ENCODE measurements at places on chromosomes 13 and 19.

DNA sequence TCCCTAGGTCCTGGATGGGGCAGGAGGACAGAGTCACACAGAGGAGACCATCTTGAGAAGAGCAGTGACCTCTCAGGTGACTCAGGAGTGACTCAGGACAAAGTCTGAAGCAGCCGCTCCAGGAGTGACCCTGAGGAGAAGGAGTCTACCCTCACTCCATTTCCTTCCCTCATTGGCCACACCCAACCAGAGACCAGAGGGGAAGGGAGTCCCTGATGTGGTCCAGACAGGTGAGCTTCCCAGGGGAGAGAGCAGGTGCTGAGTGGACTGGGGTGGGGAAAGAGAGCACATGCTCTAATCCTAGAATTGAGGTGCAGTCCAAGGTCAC lies 75.5 kb upstream of the MEDAG start:
- DNase-seq: no peak

GRCh38 chr13:43580280-43580679 lies 206.5 kb downstream of the ENOX1 start:
- no peak for DNase-seq

- no peak for DNase-seq
These were observed 12.1 kb downstream of the HAS1 start for GRCh38 chr19:51711702-51712101.

GRCh38 chr13:51213173-51213728 lies 8.9 kb upstream of the FAM124A start:
- no peak for DNase-seq

DNA sequence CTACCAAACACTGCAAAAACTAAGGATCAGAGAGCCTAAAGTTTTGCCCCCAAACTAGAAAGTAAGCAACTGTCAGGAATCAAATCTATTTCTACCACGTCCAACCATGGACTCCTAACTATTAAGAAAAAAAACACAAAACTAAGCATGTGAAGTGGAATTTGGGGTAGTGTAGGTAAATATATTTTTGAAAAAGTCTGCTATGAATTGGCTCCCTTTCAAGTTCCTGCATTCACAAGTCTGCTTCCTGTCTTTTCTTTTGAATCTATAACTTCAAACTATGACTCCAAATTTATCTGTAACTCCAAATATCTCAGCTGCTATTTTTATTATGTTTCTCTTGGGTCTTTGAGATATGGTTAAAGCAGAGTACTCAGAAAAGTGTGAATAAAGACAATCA lies 47.0 kb downstream of the PCDH9 start:
- DNase-seq: no peak

DNA sequence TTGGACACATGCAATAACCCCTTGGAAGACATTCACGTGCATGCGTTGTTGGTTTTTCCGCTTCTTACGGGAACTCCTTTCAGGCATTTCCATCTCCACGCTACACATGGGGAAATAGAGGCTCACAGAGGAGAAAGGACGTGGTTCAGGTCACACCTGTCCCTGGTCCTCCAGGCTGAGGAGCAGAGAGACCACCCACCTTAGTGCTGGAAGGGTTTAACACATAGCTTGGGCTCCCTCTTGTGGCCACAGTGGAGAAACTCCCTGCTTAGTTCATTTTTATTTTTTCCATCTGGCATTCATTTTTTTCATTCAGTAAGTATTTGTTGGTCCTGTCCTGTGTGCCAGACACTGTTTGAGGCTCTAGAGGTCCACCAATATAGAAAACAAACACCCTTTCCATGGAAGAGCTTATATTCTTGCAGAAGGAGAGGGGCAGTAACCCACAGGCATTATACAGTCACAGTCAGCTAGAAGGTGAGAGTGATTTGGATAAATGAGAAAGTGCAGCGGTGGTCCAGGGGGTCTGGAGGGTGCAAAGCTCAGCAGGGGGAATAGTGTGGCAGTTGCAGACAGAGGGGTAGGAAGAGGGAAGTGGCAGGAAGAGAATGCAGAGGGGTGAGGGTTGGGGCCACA lies 24.2 kb upstream of the TTYH1 start:
- DNase-seq: no peak

GRCh38 chr13:43786472-43786765 lies 353 bp downstream of the ENOX1 start:
- no peak for DNase-seq

GRCh38 chr13:72504131-72504841 lies 223.1 kb downstream of the MZT1 start:
- no peak for DNase-seq

DNA sequence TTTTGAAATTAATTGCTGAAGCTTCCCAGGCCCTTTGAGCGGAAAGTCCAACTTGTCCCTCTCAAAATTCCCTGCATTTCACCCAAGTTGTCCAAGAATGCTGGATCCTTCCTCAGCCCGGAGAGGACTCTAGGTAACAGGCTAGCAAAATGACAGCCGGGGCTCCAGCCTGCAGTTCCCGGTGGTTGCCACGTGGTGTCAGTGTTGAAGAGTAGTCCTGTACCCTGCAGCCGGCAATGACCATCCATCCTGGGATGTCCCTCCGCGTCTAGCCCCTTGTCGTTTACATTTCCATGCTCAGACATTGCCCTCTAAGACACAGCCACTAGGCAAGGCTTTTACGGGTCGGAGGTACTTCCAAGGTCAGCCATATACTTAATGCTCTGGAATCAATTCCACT lies 31.4 kb upstream of the MTIF3 start:
- DNase-seq: no peak

- no peak for DNase-seq
These were observed 1198.2 kb upstream of the PCDH9 start for GRCh38 chr13:68428292-68428691.

- DNase-seq: no peak
These were observed 1814.9 kb downstream of the SLITRK5 start for GRCh38 chr13:89486065-89486464.

GRCh38 chr13:91351980-91352379 lies 4.5 kb downstream of the MIR17HG start:
- no peak for DNase-seq

DNA sequence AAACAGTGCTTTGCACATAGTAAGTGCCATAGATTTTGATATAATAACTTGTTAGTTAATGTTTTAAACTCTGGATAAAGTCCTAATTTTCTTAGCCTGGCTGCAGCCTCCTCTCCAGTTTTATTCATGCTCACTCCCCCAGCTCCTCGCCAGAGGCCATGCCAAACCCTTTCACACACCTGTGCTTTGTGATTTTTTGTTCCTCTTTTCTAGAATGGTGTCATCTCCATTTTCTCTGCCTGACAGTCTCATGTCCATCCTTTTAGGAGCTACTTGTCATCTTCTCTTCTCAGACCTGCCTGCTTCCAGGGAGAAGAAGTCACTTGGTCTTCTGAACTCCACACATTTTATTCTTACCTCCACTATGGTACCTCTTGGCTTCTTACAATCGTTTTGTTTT lies 55.8 kb upstream of the SPATA13 start:
- no peak for DNase-seq

- DNase-seq: no peak
These were observed 11.0 kb downstream of the ZNF552 start for GRCh38 chr19:57803594-57804325.

- no peak for DNase-seq
These were observed 20.8 kb upstream of the SGCG start for GRCh38 chr13:23159760-23160637.

- no peak for DNase-seq
These were observed 94.6 kb downstream of the CRYL1 start for GRCh38 chr13:20431080-20431479.

DNA sequence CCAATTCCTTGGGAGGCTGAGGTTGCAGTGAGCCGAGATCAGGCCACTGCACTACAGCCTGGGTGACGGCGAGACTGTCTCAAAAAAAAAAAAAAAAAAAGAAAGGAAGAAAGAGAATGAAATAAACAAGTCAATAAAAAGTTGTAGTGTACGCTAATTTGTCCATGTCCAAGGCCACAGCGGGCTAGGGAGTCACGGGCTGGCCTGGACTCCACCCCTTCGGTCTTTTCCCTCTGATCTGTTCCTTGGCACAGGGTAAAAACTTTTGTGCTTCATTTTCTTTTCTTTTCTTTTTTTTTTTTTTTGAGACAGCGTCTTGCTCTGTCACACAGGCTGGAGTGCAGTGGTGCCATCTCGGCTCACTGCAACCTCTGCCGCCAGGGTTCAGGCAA lies 19.4 kb upstream of the MKNK2 start:
- DNase-seq: no peak

GRCh38 chr19:30906871-30907270 lies 442.4 kb downstream of the TSHZ3 start:
- no peak for DNase-seq

- no peak for DNase-seq
These were observed 27.9 kb downstream of the C13orf46 start for GRCh38 chr13:113945857-113946408.

DNA sequence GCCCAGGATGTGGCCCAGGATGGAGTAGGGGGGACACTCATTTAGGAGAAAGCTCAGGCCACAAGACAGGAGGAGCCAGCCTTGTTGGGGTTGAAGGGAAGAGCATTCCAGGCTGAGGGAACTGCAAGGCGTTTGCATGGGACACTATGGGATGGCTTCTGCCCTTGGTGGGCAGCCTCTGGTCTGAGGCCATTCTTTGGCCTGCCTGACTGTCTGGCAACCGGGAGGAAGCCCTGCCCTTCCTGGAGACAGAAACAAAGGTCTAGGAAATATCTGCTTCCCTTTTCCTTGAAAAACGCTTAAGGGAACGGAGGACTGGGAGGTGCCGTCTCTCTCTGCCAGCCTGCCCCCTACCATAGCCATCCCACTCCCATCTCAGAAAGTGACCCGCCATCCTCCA lies 2.8 kb upstream of the ICAM1 start:
- DNase-seq: no peak

DNA sequence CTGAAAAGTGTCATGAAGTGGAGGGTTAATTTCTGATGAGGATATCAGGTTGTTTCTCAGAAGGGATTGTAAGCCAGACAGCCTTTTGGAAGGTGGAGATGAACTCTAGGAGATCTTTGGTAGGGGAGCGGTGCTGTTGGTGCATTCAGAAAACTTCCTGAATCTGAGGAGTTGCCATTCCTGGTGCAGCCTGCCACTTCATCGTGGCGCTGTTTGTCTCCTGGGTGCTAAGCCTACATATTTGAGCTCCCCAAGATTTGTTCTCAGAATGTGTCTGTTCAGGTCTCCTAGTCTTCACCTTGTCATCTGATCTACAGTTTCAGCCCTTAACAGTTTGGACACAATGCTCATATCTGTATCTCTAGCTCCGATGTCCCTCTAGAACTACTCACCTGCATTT lies 285.6 kb downstream of the MTUS2 start:
- DNase-seq: no peak

DNA sequence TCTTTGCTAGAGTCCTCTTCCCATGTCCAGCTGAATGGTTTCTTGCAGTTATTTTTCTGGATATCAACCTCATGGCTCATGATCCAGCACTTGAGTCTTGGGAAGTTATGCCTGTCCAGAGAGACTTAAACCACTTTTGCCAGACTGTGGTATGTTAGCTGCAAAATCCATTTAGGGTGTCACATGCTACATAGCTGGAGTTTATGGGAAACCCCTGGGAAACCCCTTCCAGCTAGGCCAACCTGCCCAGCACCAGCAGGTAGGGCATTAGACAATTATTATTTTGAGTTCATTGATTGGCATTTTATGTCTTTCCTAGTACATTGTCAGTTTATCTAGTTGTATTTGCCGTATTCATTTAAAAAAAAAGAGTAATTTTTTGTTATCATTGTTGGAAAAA lies 797.8 kb downstream of the EFNB2 start:
- DNase-seq: no peak

DNA sequence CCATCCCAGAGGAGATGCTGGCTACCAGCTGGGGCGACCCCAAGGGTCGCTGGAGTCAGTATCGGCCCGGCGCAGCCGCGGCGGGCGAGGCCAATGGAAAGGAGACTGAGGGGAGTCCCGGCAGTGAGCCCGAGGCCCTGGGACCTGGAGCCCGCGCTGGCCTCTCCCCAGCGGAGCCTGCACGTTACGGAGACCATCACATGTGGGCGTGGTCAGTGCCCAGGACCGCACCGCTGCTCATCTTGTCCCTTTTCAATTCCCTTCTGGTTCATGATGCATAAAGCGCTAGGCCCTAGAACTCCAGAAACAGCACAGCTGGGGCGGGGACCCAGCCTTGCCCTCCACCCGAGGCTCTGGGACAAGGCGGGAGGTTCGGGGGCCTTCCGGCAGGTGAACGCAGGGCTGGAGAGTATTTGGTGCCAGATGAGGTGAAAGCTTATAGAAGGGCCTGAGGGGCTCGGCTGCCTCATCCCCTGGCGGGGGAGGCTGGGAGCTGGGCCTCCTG lies 8.0 kb downstream of the C19orf25 start:
- DNase-seq: no peak

DNA sequence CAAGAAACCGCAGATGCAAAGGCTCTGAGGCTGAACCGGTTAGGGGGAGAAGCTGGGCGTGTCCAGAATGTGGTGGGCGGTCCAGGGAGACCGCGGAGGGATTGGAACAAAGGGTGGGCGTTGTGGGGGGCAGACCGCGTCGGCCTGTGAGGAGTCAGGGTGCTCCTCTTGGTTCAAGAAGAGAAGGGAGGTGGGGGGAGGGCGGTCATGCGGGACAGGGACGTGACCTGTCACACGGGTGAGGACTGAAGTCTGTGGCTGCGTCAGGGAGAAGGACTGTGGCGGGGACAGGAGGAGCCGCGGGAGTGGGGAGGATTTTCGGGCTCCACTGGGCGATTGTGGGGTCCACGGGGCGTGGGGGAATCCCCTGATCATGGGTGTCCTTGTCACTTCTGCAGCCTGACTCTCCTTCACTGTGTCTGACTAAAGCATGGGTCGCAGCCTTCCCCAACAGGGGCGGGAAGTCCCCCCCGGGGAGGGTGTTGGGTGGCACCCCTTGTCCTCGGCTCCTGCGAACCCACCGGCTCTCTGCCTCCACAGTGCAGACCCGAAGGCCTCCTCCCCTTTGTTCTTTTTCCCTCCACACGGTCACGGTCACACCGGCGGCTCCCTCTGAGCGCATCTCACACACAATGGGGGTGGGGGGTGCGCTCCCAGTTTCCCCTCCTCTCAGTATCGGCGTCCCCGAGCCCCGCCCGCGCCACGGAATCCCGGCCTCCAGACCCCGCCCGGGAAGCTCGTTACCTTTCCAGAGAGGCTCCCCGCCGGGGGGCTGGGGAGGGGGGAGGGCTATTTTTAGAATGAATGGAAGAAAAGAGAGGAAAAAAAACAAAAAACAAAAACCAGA lies 16.4 kb upstream of the KCNN1 start:
- DNase-seq: no peak

- no peak for DNase-seq
These were observed 29.8 kb downstream of the TDRD12 start for GRCh38 chr19:32749361-32749760.

DNA sequence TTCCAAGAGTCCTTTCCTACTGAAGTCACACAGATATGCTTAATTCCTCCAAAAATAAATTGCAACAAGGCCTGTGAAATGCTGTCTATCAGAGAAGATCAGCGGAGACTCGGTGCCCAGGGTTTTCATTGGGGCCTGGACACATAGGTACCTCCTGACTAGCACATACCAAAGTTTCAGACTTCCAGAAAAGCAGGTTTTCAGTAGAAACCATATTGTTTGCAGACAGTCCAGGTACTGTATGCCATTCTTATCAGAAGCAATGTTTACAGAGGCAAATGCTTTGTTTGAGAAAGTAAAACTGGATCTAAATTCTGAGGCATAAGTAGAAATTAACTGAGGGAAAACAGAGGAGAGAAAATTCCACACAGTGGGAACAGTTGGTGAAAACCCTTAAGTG lies 12.8 kb downstream of the ZNF229 start:
- DNase-seq: no peak
